ENCODE measurements at places on chromosomes 5 and 9. TPM values are rescaled to one million over a fixed set of nuclear protein-coding genes. Genes with fewer than 3 reads are reported as not detected.

GRCh38 chr9:69812068-69813000, 8.3 kb upstream of the CFAP95 start:
- DNase-seq: no peak

GRCh38 chr5:59485107-59485506, 408.4 kb downstream of the PDE4D start:
- DNase-seq: no peak

SHC3 gene
- not detected for total RNA-seq

SPATA31C1 gene
- total RNA-seq: not detected

POU5F2 gene
- total RNA-seq: 0.43 TPM

EQTN gene
- total RNA-seq: not detected
